NCI-H2081 treated with DMSO at 0.1 percent for 48 hours (cell line): ENCODE measurements at places on chromosomes 3 and 15.

GRCh38 chr15:69762373-69763148, 309.9 kb downstream of the RPLP1 start:
- DNase-seq: no peak

GRCh38 chr15:50883903-50884302, 24.6 kb upstream of the AP4E1 start:
- no peak for DNase-seq

- DNase-seq: no peak
Observed at GRCh38 chr15:64502551-64502950, 42.2 kb downstream of the ZNF609 start.

- DNase-seq: no peak
Observed at GRCh38 chr15:95417761-95418160, 912.7 kb upstream of the NR2F2 start.

GRCh38 chr3:46027021-46027705, at the start of gene XCR1:
Gene XCR1, minus strand, starts transcription at chr3:46027483. Its CDS starts 5,536 bp downstream, at chr3:46021947.
- no peak for DNase-seq

GRCh38 chr3:180913581-180914404, 1.3 kb downstream of the FXR1 start:
- no peak for DNase-seq

- DNase-seq: no peak
Observed at GRCh38 chr15:79849789-79850188, 47.0 kb downstream of the MTHFS start.

GRCh38 chr3:17088602-17089313, 204.0 kb downstream of the PLCL2 start:
- DNase-seq: no peak

DNA sequence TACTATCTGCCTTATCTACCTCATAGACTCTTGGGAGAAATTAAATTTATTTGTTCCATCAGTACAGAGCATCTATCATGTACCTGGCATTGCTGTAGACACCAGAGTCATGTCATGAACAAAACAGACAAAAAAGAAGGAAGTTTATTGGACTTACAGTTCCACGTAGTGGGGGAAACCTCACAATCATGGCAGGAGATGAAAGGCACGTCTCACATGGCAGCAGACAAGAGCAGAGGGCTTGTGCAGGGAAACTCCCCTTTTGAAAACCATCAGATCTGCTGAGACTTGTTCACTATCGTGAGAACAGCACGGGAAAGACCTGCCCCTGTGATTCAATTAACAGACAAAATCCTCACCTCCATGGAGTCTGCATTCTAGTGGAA, 25.6 kb upstream of the ACAP2 start:
- no peak for DNase-seq

DNA sequence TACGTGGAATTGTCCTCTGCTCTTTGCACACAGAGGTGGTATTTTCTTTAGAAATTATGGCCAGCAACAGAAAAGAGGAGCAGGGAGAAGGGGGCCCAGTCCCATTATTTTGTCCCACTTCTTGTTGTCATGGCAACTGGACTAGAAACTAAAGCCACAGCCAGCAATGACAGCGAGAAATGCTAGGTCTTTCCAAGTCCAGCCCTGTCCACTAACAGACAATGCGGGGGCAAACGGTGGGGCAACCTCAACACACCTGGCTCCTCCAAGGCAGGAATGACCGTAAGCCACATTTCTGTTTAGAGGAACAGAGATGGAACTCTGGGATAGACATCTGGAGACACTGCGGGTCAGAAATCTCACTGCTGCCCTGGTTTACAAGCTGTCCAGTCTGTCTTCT, 107.3 kb downstream of the RFTN1 start:
- no peak for DNase-seq

DNA sequence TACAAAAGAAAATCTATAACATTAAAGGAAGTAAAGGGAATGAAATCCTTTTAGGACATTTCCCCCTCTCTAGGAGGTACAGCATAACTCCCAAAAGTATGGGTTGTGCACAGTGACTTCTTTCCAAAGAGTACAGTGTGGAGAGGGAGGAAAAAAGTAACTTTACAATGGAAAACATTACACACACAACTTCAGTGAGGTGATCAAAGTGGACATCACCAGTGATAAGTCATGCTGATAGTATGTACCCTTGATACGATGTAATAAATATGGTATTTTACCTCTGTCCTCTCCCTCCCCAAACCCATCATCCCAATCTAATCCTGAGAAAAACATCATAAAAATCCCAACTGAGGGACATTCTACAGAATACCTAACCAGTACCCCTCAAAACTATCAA, 10.8 kb downstream of the PLD1 start:
- DNase-seq: no peak

GRCh38 chr15:78070049-78070700, 7.3 kb downstream of the TBC1D2B start:
- no peak for DNase-seq

DNA sequence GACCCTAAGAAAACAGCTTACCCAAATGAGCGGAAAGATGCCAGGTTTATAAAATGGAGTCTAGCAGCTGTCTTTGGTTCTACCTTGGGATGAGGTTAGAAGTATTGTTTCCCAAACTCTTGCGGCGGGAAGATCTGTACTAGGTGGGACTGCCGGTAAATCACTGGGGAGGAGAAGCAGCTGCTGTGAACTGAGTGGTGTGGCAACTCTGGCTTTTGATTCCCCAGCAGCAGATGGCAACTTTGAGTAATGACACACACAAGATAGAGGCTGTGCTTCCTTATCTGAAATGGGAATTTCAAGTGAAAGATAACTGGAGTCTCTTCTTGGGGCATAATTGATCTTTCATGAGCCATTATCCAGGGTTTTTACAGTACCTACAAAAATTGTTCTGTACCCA, 184.9 kb downstream of the ATG7 start:
- DNase-seq: no peak

DNA sequence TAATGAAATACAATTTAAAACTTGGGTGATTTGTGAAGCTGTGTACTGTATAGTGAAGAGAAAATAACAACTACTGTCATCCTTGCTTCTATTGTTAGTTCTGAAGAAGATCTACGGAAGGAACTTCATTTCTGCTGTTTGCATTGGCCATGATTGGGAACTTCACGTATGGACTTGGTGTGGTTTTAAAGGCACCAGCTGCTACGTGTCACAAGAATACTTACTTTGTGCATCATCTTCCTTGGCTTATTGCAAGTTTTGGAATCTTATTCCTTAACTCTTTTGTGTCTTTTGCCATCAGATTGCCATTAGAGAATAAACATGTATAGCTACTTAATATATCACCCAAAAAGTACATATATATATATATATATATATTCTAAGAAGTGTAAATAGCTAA, 75.0 kb upstream of the VEPH1 start:
- DNase-seq: no peak

DNA sequence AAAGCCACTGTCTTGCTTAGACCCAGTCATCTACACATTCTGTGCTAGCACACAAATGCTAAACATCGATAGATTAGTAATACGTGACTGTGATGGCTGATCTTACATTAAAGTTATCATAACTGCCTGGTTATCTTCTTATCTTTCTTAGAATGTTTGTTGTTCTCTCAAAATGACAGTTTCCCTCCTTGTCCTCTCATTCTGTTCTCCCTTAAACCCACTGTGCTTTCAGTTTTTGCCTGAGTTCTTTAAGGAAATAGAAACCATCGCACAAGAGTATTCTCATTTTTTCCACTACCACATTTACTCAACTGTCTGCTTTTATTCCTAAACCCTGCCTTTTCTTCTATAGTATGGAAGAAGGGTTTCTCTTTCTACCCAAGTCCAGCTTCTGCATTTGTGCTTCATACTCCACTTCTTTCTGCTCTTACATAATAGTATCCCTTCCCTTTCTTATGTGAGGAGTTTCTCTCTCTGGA, 17.1 kb downstream of the STX19 start:
- DNase-seq: no peak

- DNase-seq: no peak
Observed at GRCh38 chr3:84307339-84307738, 651.5 kb upstream of the CADM2 start.

- no peak for DNase-seq
Observed at GRCh38 chr3:134378384-134378783, 4.1 kb upstream of the AMOTL2 start.

GRCh38 chr15:67181221-67181639, 73.2 kb downstream of the AAGAB start:
- DNase-seq: no peak

DNA sequence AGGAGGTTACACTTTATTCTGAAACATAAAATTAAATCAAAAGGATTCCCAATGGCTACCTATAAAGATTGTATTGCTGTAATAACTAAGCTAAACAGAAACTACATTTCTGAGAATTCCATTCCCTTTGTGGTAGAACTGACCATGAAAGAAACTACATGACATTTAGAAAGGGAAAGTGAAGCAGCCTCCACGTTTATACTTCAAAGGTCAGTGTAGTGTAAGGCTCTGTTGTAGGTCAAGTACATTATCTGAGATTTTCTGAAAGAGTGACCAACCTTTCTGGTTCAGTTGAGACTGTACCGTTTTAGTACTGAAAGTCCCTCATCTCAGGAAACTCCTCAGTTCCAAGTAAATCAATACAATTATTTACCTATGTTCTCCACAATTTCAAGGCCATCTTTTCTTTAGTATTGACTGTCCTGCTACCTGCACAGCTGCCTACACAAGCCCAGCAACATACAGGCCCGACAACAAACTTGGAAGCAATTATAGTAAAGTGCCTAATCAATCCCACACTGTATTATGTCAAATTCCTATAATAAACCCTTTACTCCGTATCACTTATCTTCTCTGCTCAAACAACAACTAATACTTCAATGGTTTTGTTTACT, 343.0 kb downstream of the PLOD2 start:
- no peak for DNase-seq

GRCh38 chr3:40951636-40952035, 247.7 kb upstream of the CTNNB1 start:
- DNase-seq: no peak

- DNase-seq: no peak
Observed at GRCh38 chr3:94794563-94794962, 731.7 kb downstream of the NSUN3 start.

GRCh38 chr3:151550642-151551041, 89.8 kb upstream of the IGSF10 start:
- no peak for DNase-seq

DNA sequence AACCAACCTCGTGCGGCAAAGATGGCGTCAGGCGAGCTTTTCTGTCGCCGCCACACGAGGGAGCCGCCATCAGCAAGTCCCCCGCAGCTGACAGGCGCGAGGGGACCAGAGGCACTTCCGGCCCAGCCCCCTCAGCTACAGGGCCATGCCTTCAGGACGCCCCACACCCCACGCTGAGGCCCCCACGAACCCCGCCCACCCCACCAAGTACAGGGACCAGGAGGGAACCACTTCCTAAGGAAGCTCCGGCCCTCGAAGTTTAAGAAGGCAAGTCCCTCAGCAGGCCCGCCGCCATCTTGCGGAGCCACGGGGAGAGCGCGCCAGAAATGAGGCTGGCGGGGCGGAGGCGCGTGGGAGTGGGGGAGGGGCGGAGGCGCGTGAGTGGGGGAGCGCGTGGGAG, 790 bp downstream of the DAZL start:
- DNase-seq: no peak

DNA sequence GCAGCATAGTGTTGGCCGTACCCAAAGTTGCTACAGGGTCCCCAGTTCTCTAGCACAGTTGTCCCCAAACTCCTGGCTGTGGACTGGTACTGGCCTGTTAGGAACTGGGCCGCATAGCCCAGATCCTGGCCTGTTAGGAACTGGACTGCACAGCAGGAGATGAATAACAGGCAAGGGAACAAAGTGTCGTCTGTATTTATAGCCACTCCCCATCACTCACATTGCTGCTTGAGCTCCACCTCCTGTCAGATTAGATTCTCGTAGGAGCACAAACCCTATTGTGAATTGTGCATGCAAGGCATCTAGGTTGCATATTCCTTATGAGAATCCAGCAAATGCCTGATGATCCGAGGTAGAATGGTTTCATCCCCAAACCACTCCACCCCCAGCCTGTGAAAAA, 604.0 kb upstream of the LMCD1 start:
- DNase-seq: no peak

- no peak for DNase-seq
Observed at GRCh38 chr3:47803480-47804025, 615 bp downstream of the DHX30 start.

DNA sequence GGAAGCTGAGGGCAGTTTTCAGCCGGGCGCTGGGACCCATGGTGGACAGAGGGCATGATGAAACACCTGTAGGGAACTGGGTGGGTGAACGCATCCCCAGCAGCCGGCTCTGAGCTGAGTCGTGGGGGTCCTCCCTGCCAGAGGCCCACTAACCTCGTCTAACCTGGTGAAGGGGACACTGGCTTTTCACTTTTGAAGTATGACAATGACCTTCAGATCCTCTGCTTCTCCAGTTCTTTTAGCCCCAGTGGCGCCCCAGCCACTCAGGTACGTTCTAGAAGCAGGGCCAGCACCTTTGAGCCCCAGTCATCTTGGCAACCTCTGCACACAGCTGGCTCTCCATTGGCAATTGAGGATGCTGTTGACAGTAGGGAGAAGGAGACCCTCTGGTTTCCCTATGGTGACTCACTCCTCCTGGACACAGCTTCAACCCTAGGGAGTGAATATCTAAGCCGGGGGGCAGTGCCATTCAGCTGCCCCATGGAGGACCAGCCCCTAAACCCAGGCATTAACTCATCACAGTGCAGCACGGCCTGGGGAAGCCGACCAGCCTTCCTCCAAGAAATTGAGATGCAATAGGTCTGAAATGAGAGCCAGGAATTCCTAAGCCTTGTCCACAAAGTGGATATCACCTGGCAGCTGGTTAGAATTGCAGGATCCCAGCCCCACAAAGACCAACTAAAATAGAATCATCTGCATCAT, 46.1 kb downstream of the CMTM6 start:
- DNase-seq: no peak

- no peak for DNase-seq
Observed at GRCh38 chr15:63517628-63518027, 13.2 kb downstream of the USP3 start.

GRCh38 chr3:185200639-185201038, 47.8 kb upstream of the C3orf70 start:
- no peak for DNase-seq

DNA sequence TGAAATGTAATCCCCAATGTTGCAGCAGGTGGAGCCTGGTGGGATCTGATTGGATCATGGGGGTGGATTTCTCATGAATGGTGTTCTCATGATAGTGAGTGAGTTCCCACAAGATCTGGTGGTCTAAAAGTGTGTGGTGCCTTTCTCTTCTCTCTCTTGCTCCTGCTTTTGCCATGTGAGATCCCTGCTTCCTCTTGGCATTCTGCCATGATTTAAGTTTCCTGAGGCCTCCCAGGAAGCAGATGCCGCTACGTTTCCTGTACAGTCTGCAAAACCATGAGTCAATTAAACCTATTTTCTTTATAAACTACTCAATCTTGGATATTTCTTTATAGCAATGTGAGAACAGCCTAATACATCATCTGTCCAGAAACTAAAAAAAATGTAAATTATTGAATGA, 298.3 kb downstream of the MEX3B start:
- no peak for DNase-seq

GRCh38 chr3:128903501-128903900, 24.1 kb downstream of the ACAD9 start:
- no peak for DNase-seq
